Keratinocyte (primary cell): ENCODE measurements at places on chromosomes 16 and 17.

- DNase-seq = no peak
Measured at GRCh38 chr17:16435925-16436886, 20.8 kb downstream of the TRPV2 start.

GRCh38 chr16:49528060-49528865 is 154.7 kb downstream of the C16orf78 start:
- DNase-seq = no peak

DNA sequence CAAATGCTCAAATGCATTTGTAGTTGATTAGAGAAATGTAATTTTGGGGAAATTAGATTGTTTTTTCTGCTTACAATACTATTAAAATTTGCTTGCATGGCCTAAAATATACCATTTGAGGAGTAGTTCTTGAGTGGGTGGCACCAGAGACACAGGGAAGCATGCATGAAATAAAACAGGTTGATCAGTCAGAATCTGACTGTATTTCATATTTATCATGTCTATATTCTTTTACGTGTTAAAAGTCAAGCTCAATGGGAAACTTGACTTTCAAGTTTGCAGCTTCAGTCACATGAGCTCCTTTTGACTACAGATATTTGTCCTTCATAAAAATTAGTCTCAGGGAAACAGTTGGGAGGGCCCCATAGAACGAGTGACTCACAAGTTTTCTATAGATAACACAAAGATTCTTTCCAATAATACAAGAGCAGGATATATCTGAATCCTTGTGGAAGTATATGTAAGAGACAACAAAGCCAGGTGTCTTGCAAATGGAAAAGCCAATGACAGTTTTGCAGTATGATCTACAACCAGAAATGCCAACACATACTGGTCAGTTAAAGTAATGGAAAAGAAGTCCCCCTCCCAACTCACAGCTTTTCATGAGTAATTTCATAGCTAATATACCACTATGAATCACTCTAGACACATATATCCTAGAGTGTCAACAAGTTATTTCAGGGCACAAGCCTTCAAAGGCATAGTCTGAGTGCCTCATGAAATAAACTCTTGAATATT is 42.2 kb upstream of the CORO6 start:
- DNase-seq = peak; percentile 54

DNA sequence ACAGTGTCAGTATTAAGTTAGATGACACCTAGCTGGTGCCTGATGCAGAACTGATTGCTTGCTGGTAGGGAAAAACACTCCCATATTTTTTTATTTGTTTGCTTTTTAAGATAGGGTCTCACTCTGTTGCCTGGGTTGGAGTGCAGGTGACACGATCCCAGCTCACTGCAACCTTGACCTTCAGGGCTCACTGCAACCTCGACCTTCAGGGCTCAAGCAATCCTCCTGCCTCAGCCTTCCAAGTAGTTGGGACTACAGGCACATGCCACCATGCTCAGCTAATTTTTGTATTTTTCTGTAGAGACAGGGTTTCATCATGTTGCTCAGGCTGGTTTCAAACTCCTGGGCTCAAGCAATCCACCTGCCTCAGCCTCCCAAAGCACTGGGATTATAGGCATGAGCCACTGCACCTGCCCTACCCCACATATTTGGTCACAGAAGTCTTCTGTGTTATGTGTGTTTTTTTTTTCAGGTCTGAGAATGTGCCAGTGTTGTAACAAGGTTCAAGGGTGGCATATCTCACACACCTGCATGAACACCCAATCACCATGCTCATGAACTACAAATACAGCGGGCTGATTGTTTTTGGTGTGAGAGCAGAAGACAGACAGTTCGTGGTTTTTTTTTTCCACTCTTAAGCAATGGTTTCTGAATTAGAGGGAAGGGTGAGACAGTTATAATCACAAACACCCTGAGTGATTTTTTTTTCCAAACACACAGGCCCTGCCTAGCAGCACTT is 22.8 kb downstream of the SPAG9 start:
- DNase-seq = no peak

DNA sequence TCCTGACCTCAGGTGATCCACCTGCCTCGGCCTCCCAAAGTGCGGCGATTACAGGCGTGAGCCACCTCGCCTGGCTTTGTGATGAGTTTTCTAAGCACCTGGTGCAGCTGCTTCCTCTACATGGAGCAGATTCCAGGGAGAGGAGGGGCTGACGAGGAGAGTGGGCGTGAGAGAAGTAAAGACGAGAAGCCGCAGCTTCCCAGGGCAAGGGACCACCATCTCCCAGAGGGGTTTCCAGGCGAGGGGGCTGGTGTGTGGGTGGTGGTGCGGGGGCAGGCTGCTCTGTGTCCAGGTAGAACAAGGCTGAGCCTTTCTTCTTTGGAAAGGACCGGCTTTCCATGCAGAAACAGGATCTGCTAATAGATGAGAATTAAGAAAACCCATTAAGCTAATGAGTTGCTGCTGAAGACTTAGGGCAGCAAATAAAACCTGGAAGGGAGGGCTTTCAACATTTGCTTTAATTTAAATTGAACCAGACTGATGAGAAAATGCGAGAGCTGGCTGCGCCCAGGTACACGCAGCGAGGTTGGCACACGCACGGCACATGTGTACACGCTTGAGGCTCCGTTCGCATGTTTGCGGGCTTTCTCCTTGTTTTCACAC is 236.7 kb downstream of the RBFOX3 start:
- DNase-seq = no peak

GRCh38 chr17:62911114-62911513 is 54.9 kb upstream of the TANC2 start:
- no peak for DNase-seq

DNA sequence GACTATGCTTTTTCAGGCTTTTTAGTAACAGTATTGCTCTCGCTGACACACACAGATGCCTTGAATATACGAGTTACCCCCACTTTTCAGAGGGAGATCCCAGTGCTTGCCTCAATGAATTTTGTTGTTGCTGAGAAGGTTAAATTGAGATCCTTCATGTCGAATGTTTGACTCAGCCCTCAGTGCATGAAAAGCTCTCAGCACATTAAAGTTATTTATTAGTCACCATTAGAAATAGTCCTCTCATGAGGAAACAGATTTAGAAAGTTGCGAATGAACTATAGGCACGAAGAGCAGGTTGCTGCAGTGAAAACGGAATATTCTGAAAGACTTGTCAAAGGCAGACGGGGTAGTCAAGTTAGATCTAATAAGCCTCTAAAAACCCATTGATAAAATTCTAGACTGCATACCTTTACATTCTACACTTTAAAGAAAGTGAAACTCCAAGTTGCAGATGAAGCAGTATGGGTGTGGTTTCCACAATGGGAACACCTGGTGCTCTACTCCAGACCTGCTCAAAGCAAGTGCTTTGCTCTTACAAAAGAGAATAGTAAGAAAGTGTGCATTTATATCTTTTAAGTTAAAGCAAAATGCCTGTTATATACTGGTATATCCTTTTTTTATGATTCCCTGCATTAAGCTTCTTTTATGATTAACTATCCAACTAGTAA is 238.1 kb downstream of the MAF start:
- no peak for DNase-seq

- DNase-seq = no peak
Measured at GRCh38 chr16:57036945-57037344, 47.6 kb downstream of the NLRC5 start.

GRCh38 chr16:977081-977701 is 4.4 kb upstream of the SOX8 start:
- DNase-seq = no peak

DNA sequence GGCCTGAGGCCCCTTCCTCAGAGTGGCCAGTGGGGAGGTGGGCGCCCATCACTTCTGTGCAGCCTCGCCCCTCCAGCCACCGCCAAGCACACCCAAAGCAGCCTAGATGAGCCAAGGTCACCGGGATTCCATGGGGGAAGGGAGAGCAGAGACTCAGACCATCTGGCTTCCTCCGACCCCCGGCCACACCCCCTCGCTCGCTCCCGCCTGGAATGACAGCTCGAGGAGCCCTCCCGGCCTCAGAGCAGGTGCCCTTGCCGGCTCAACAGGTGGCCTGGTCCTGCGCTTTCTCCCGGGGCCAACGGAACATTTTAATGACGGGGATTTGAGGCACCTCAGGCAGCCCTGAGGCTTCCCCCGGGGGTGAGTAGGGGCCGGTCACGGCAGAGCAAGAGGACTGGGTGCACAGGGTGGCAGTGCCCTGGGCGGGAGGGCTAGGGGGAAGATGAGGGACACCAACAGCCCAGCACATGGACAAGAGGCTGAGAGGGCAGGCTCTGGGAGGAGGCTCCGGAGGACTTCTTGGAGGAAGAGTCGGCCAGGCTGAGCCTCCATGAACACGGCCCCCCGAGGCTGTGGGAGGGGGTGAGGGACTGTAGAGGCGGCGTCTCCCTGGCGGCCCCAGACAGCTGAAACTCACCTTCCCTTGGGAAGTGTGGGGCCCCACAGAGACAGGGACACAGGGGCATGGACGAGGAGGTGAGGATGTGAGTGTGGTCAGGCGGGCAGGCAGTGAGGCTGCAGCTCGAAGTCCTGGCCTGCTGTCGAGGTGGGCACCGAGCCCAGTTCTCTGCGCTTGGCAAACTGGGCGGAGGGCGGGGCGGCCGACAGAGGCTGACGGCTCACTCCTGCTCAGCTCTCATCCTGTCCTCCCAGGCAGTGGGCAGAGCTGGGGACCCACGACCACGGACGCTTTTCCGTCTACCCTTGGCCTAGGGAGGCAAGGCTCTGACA is 12.5 kb upstream of the C1QTNF8 start:
- DNase-seq = no peak

- DNase-seq = no peak
Measured at GRCh38 chr17:12867726-12868125, 78.4 kb downstream of the ARHGAP44 start.

- DNase-seq = no peak
Measured at GRCh38 chr17:1709971-1710806, at the start of gene TLCD2. TLCD2 (minus strand) TSS chr17:1710377; CDS start chr17:1710242, 135 bp downstream.

GRCh38 chr16:47413041-47413440 is 47.8 kb downstream of the ITFG1 start:
- no peak for DNase-seq

GRCh38 chr16:47506800-47507199 is 45.7 kb downstream of the PHKB start:
- DNase-seq = no peak

DNA sequence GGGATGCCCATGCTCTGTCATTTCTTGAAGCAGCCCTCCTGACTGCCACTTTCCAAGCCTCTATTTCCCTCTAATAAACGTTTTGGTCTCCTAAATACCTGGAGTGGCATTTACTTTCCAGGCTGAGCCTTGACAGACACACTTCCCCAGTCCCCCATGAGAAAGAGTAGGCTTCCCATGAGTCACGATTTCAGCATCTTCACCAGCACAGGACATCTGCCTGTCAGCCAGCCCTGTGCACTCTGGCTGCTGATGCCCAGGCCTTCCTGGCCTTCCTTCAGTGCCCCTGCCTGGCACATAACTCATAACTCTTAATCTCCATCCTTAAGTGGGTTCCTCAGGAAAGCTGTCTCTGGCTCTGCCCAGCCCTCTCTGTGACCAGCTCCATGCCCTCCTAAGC is 30.8 kb upstream of the GAS7 start:
- DNase-seq = no peak

GRCh38 chr17:34307110-34307509 is 12.1 kb upstream of the CCL8 start:
- no peak for DNase-seq

GRCh38 chr17:73974536-73974935 is 228.9 kb upstream of the RPL38 start:
- DNase-seq = no peak

GRCh38 chr16:50401355-50401754 is 32.6 kb upstream of the BRD7 start:
- DNase-seq = no peak

GRCh38 chr17:42010898-42011516 is 6.2 kb downstream of the DNAJC7 start:
- DNase-seq = no peak

- no peak for DNase-seq
Measured at GRCh38 chr17:18122990-18123753, 14.6 kb downstream of the MYO15A start.

DNA sequence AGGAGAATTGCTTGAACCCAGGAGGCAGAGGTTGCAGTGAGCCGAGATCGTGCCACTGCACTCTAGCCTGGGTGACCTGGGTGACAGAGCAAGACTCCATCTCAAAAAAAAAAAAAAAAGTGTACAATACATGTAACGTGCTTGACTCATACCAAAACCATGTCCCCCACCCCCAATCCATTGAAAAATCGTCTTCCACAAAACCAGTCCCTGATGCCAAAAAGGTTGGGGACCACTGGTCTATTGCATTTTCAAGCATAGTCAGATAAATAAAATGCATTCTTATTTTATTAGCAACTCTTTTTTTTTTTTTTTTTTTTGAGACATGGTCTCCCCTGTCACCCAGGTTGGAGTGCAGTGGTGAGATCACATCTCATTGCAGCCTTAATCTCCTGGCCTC is 52.1 kb downstream of the COPRS start:
- no peak for DNase-seq

DNA sequence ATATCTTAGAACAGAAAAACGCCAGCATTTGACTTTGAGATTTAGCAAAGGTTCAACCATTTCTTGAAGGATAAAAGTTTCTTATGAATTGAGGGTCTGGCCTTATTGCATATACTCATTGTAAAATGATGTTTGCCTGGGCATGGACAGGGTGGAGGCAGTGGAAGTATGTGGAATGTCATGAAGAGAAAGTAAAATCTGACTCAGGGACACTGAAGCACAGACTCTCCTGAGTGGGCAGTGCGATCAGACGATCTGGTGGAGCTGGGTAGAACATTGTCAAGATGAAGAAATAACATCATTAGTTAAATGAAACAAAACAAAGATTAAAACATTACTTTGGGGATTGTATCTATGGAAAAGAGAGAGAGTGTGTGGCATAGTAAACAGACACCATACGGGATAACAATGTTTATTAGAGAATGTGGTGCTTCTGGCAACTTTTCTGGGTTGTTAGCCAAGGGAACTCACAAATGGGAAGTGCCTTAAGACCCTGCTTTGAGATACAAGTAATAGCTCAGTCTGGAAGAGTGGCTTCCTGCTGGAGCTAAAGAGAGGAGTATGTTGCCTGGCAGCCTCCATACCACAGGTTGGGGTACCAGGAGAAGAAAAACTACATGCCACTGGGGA is 4.4 kb downstream of the MAP3K3 start:
- no peak for DNase-seq

- no peak for DNase-seq
Measured at GRCh38 chr16:67525176-67525860, 3.3 kb upstream of the RIPOR1 start.

GRCh38 chr17:59254742-59255141 is 34.4 kb downstream of the GDPD1 start:
- no peak for DNase-seq
